ENCODE measurements at places on chromosomes 4 and X. TPM values are rescaled to one million over a fixed set of nuclear protein-coding genes. Genes with fewer than 3 reads are reported as not detected.

- DNase-seq, result no peak
These were observed 34.9 kb upstream of the SH3RF1 start for GRCh38 chr4:169305651-169306050.

DNA sequence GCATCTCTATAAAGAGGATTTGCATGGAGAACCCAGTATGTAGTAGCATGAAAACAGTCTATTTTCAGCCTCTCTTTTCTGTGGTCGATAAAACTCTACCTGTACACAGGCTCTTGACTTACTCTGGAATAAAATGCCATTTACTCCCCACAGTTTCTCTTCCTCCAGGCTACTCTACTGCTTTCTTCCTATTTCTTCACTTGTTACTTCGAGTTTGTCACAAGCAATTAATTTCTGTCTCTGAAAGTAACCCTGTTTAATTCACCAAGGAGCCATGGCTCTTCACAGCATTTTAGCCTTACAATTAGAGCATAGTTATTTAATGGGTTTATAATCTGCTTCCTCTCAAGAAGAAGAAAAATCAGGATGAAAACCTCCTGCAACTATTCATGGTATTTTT lies 472.9 kb upstream of the PRKX start:
- no peak for DNase-seq

GRCh38 chrX:155896512-155896911 lies 15.4 kb downstream of the VAMP7 start:
- DNase-seq, result no peak

DNA sequence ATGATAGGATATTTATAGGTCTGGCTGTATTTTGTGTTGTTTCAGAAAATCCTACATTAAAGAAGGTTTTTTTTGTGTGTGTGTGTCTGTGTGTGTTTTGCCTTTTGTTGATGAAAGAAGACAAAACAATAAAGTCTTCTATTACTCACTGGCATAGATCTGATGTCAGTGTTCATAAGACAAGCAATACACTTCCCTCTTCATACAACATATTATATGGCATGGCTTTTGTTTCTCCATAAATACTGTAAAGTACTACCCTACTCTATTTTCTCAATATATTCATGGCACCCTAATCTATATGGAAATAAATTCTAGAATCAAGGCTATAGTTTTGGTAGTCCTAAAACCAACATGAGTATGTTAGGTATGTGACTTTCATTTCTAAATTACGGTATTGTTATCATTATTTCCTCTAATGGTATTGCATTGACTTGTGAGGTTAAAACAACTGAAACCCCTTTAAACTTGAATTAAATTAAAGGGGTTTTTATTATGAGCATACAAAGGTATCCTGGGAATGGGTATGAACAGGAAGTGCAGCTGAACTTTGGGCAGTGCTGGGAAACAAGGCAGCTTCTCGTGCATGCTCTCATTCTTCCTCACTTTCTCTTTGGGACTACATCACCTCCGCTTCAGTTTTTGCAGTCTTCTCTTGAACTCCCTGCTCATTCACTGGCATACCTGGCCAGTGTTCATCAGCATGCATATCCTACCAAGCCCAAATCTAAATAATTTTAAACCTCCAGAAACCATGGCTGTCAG lies 70.5 kb upstream of the PRSS48 start:
- DNase-seq, result no peak

DNA sequence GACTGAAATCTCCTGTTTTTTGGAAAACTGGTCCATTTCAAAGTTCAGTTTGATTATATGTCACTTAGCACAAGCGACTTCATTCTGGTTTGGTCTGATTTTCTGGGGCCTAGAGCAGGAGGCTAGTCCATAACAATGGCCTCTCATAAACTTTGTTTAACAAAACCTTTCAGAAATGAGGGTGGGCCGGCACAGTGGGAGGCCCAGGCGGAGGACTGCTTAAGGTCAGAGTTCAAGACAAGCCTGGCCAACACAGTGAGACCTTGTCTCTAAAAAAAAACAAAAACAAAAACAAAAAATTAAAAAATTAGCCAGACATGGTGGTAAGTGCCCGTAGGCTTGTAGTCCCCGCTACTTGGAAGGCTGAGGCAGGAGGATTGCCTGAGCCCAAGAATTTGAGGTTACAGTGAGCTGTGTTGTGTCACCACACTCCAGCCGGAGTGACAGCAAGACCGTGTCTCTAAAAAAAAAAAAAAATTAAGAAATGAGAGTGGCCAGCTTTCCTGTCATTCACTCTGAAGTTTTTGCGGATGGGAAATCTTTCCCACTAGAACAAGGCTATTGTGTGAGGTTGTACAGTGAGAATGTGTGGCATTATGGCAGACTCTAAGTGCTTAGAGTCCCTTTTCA lies 1.2 kb upstream of the PLAC8 start:
- DNase-seq, result no peak

- DNase-seq, result no peak
These were observed 170.4 kb upstream of the TET2 start for GRCh38 chr4:104976262-104976661.

CACNA1F gene
- total RNA-seq, result 0.61 TPM

SRPX gene
- 11.1 TPM for total RNA-seq

HOPX gene
- total RNA-seq, result 5.9 TPM

PDE6B gene
- 22.5 TPM for total RNA-seq

Data from thymus (tissue), 14 donors.